ENCODE measurements at places on chromosomes 3 and 15.
A peak's percentile ranks its signal among the peaks of the same experiment; 100 is the strongest.

GRCh38 chr3:124601190-124601589 is 129.1 kb upstream of the UMPS start:
- no peak for DNase-seq

- DNase-seq, result no peak
Observed at GRCh38 chr3:15794303-15794771, 3.4 kb downstream of the ANKRD28 start.

DNA sequence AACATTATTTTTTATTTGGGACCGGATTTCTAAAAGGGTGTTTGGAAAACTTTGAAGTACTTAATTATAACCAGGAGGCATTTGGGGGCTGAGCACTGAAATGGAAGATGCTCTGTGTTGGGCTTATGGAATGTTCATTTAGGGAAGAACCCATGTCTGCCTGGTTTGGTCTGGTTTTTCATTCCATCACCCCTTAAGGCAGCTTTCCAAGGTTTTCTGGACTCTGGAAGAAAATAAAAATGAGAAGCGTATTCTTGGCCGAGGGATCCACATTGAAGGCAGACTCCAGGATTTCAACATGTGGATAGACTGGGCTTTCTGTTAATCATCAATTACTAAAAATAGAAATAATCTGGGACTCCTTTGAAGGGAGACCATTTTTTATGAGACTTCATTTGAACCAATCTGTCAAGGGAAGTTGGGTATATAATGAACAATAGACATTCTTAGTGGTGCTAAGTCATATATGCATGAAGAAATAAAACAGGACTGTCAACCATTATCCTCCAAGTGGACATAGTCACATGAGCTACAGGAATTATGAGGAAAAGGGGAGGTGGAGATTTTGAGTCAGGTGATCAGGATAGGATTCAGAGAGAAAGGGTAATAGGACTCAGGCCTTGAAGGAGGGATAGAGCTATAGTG is 270.5 kb upstream of the ADAMTS9 start:
- DNase-seq, result no peak

DNA sequence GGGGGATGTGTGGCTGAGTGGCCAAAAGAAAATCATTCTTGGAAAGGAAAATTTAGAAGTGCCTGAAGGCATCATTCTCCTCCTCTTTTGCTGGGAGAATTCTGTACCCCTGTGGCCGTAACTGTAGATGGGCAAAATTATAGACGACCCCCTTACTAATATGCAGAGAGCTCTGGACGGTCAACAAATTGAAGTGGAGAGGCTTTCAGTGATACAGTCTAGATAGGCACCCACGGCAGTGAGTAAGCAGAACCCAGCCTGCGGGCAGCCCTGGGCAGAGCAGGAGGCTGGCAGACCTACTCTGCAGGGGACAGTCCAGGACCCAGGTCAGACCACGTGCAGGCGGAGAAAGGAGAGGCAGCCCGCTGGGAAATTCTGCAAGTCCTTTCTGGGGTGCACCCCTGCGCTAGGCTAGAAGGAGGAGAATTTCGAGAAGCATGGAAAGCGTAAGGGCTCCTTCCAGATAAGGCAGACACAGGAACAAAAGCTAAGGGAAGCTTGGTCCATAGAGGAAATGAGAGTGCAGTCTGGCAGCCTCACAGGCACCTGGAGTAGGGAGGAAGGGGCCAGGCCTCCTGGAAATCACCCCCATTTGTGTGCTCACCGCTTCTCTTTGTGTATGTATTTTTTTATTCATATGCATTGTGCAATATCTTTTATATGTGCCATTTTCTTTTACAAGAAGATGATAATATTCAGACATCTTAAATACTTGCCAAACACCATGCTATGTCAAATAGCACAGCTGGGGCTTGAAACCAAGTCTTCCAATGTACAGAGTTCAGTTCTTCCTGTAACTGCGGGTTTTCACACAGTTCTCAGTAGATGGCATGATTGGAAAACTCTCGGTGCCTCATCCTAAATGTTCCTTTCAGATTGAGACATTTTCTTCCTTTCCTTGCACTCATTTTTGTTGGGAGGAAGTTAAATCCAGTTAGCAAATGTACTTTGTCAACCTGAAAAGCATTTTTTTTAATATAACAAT is 40.2 kb downstream of the LRRK1 start:
- DNase-seq, result no peak

GRCh38 chr3:73801444-73801843 is 176.7 kb upstream of the PDZRN3 start:
- DNase-seq, result no peak

GRCh38 chr3:71171247-71171646 is 412.3 kb downstream of the FOXP1 start:
- no peak for DNase-seq

DNA sequence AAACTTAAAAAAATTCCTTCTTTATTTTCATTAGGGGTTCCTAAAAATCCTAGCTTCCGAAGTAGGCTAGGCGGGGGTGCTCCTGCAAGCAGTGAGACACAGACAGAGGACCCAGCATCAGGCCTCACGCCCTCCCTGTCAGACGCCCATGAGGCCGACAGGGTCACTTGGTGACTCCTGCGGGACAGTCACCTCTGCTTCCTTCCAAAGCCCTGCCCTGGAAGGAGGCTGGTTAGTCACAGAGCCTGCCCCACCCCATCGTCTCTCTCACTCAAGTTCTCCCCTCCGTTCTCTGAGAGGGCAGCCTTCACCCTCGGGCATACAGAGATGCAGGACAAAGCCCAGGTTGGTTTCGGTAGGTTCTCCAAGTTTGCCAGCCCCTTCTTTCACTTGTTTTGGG is 38.6 kb downstream of the EHD4 start:
- DNase-seq, result no peak

DNA sequence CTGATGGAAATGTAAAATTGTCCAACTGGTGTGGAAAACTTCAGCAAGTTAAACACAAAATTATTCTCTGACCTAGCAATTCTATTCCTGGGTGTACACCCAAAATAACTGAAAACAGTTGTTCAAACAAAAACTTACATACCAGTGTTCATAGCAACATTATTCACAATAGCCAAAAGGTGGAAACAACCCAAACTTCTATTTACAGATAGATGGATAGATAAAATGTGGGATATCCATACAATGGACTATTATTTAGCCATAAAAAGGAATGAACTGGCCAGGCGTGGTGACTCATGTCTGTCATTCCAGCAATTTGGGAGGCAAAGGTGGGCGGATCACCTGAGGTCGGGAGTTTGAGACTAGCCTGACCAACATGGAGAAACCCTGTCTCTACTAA is 6.9 kb upstream of the VWA5B2 start:
- DNase-seq, result no peak

GRCh38 chr3:8489278-8489792 is 12.3 kb upstream of the LMCD1 start:
- no peak for DNase-seq

DNA sequence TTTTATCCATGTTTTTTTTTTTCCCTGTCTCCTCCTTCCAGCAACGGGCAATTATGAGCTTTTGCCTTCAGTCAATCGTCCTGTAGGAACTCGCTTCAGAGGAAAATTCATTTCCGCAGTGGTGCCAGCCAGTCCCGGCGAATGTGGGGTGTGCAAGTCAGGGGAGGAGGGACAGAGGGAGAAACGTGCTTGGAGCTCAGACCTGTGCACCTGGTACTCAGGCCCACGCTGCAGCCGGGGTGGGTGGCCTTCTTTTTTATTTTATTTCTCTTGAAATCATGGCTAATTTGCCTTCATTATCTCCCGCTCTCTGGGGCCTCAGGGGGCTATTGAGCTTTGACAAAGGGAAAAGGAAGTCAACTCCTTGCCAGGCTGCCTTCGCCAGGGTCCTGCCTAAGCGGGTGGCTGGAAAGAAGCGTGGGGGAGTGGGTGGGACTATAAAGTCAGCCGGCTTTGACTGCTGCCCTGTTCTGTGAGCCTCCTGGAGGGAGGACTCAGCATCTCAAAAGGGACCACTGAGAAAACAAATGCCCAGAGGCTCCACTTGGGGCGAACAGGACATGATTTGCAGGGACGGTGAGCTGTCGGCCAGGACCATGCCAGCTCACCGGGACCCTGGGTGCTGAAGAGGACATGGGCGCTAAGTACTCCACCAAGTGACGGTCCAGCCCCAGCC is 5.5 kb downstream of the GRIP2 start:
- no peak for DNase-seq

GRCh38 chr3:178117641-178118040 is 418.6 kb upstream of the KCNMB2 start:
- DNase-seq, result no peak

DNA sequence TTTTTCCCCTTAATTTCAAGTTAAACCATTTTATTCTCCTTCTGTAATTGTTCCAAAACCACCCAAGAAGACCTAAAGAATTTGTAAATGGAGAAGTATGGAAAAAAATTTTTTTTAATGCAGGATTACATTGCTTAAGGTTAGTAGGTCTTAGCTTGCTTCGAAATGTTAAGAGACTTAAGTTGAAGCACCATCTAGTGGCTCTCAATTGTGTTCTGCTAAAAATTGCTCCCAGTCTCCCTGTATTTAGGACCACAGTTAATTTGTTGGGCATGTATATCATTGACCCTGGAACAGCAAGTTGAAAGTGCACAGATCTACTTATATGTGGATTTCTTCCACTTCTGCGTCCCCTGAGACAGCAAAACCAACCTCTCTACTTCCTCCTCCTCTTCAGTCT is 32.4 kb downstream of the CD200R1L start:
- DNase-seq, result no peak

- peak; percentile 62 for DNase-seq
Observed at GRCh38 chr3:13420045-13420830, at the start of gene NUP210. Gene NUP210, minus strand, starts transcription at chr3:13420322. Its CDS starts 96 bp downstream, at chr3:13420226.

DNA sequence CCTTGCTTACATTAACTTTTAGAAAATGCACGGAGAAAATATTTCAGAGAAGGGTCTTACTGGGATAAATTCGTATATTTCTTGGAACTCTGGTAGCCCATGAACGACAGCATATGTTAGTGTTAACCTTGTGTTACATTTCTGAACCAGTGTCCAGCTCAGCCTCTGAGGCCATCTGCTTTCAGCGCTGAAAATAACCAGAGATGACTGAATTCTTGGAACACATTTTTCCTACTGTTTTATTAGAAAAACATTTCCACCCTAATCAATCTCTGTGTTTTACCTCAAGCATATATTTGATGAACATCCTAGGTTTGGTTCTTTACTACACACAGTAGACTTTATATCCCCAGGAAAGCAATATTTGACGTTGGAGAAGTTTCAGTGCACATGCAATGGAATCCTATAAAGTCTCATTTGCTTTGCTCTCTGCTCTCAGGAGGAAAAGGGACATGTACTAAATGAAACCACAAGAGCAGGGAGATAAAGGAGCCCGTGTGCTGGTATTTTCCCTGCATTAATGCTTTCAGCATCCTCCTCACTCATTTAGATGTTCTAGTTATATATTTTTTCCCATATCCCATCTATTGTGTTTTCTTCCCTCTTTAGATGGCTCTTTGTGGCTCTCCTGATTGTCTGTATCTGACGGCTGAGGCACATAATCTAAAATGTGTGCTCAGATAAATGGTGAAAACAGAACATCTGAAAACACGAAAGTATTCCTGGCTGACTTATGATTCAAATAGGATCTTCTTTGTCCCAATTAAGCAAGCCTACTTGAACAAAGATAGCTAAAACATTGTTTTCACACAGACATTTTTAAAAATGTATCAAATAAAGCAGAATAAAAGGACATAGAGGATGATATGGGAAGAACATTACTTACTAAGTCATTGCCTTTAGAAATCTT is 151.7 kb upstream of the KCNMB2 start:
- DNase-seq, result no peak

- DNase-seq, result no peak
Observed at GRCh38 chr3:123745184-123745855, 138.8 kb downstream of the MYLK start.

GRCh38 chr15:88447741-88448140 is 19.4 kb downstream of the MRPL46 start:
- no peak for DNase-seq

DNA sequence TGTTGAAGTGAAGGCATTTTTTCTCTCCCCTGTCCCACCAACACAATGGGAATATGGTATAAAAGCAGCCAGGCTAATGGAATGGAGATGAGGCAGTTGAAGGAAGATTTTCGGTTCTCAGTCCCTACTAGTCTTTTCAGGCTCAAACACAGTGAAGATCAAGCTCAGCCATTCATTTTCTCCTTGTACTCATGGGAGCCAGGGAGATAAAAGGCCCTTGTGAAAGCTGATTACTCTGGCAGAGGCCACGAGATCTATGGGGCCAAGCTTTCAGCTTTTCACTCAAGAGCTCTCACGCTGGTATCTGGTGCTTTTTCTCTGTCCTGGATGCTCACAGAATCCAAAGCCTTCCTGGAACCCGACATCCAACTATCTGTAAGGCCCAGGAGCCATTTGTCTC is 14.5 kb upstream of the FAN1 start:
- DNase-seq, result no peak

GRCh38 chr3:24365168-24365567 is 129.5 kb downstream of the THRB start:
- no peak for DNase-seq

- DNase-seq, result no peak
Observed at GRCh38 chr3:57555306-57555705, 768 bp upstream of the PDE12 start.

- DNase-seq, result no peak
Observed at GRCh38 chr3:5505163-5505562, 317.7 kb downstream of the EDEM1 start.

DNA sequence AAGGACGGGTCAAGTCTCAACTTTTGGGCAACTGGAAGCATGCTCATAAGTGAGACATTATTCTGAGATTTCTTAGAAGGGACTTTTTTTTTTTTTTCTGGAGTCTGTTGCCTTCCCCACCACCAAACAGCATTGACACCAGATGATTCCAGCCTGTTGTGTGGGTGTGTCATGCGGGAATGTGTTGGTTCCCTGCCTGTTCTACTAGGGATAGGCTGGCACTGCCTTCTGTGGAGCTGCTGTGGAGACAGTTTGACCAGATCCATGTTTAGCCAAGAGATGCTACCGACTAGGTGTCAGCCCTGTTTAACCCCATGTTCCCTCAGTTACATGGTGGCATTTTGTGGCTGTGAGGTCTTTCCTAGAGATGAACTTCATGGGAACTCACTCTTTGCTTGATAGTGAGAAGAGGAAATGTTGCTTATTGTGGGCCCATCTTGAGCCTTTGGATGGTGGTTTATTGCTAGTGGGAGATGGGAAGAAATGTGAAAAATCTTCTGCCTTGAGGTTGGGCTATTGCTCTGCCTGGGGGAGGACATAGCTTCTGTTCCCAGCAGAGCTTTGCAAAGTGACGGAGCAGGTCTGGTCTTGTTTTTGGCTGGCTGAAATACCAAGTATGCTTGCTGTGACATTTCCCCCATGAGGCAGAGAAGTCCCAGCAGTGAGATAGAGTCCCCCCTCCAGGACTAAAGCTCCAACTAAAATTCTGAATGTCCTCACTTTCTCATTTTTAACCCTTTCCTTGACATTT is 31.3 kb downstream of the TRAK1 start:
- no peak for DNase-seq

GRCh38 chr3:196120291-196120951 is 38.5 kb upstream of the TFRC start:
- no peak for DNase-seq

GRCh38 chr15:86915811-86916331 is 836.2 kb downstream of the AGBL1 start:
- no peak for DNase-seq

GRCh38 chr3:183884097-183884426 is 618 bp downstream of the PARL start:
- no peak for DNase-seq

Measured in activated naive CD4-positive, alpha-beta T cell treated with anti-CD3 and anti-CD28 coated beads, Interleukin-2, amount 50 U/mL, for 16 hours (primary cell).